Stimulated activated CD4-positive, alpha-beta T cell treated with anti-CD3 and anti-CD28 coated beads, Interleukin-1b, Interleukin-23, amount 100 ng/mL, for 1 hour (primary cell): ENCODE measurements at places on chromosomes 7 and 10.

DNA sequence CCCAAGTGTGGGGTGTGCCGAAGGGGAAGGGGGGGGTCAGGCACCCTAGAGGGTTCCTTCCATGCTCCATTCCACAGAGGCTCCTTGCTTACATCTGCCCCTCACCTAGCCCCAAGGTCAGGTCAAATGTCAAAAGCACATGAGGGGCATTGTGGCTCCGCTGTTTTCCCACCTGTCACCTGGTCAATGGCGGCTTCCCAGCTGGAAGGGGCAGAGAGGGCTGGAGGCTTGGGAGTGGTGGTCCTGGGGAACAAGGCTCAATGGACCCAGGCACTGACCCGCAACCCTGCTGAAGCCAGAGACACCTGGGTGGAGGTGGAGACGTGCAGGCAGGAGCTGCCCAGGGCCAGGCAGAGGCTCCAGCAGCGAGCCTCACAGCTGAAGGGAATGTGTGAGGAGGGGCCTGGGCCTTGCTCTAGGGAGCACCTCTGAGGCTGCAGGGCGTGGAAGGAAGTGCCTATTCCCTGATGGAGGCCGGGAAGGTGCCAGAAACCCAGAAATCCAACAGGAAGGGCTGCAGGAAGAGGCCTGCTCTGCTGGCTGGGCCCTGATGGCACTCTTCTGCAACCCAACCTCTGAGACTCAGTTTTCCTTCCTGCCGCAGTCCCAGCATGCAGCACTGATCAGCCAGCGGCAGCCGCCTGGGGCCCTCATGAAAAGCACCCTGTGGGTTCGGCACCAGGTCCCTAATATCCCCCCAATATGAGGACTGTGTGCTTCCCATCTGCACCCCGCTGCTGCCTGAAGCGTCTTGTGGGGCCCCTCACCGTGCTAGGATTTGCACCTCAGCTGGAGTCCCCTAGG is 16.0 kb downstream of the RASGEF1A start:
- DNase-seq = no peak

GRCh38 chr10:113003052-113003451 is 53.0 kb downstream of the TCF7L2 start:
- DNase-seq = no peak

DNA sequence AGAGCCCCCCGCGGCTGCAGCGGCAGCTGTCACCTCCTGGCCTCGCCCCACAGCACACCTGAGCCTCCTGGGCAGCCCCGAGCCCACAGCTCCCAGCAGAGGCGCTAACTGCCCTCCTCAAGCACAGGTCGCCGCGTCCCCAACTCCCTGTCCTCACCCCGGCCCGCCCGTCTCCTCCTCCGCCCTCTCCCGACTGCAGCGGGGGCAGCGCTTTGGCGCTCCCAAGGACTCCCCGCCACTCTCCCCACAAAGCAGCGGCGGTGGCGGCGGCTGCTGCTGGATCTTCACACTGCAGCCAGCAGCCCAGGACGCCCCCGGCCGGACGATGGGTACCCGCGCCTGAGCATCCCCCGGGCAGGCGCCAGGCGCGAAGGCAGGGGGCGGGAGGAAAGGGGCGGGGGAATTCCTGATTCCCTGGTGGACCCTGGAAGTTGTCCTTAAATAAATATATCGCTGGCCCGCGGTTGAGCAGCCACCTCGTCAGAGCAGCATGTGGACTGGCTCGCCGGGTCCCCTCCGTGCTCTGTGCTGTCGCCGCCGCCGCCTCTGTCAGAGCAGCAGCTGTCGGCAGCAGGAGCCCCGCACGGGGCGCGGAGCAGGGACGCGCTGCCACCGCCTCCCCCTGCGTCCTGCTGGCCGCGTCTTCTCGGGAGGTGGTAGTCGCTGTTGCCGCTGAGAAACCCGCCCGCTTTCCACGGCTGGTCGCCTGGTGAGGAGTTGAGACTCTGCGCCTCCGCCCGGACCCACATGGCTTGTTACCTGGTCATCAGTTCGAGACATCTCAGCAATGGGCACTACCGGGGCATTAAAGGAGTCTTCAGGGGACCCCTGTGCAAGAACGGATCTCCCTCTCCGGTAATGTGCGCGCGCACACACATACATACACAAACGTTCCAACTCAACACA is at the start of gene ZNF804B:
Gene ZNF804B (plus strand): TSS at position 471 of the 906 bp plus-strand sequence. CDS start 277 bp downstream, at position 748.
- DNase-seq = no peak

DNA sequence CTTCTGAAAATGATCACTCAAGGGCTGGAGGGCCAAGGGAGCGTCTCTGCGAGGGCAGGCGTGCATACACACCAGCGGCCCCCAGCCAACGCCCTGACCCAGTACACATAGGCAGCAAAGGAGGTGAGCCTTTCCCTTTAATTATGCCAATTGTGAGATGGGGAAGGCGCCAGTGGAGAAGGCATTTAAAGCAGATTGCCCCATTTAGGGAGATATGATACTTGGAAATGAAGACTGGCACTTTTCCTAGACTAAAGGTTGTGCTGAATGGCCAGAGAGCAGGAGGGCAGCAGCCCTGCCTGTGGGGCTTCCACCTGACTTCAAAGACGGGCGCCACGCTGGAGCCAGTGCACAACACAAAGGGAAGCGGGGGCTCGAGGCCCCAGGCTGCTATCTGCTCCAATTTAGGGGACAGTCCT is 24.1 kb downstream of the HIPK2 start:
- DNase-seq = no peak

- no peak for DNase-seq
Measured at GRCh38 chr10:30553626-30554439, 75.7 kb downstream of the LYZL2 start.

- no peak for DNase-seq
Measured at GRCh38 chr10:130020651-130021382, 56.7 kb upstream of the EBF3 start.

DNA sequence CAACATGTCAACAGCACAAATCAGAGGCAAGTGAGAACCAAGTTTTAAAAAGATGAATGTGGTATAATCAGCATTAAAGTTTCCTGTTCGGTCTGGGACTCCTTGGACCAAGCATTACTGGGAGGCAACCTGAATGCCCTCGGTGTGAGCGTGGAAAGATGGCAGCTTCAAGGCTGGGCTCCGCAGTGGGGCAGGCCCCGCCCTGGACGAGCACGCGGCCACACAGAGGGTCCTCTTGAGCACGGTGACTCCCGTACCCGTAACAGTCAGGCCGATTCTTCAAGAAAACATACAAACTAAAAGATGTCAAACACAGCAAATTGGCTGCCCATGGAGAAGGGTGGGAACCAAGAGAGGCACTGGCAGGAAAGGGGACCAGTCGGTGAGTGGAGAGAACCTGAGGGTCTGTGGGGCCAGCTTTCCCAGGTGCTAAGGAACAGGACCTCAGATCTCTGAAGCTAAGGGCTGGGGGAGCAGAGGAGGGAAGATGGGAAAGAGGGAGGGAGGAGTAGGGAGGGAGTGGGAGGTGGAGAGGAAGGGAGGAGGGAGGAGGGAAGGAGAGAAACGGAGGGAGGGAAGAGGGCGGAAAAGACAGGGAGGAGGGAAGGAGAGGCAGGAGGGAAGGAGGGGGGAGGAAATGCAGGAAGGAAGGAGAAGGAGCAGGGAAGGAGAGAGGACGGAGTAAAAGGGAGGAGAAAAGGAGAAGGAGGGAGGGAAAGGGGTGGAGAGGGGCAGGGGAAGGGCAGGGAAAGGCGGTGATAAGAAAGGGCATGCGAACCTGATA is 71.2 kb upstream of the FAM20C start:
- no peak for DNase-seq
